ENCODE measurements at places on chromosomes 6 and 20.

DNA sequence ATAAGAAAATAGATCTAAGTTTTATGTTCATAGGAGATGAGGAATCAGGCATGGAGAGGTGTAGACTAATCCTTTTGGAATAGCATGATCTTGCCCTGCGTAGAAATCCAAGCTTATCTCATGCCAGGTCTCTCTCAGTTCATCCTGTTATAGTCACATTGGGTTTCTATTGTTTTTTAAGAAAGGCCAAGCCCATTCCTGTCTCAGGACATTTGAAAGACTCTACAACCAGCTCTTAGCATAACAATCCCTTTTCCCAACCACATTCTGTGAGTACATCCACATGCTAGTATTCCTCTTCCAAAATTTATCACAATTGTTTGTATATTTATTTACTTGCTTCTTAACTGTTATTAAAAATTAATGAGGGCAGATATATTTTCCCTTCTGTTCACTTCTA is 130.3 kb downstream of the MMUT start:
- DNase-seq, result no peak

DNA sequence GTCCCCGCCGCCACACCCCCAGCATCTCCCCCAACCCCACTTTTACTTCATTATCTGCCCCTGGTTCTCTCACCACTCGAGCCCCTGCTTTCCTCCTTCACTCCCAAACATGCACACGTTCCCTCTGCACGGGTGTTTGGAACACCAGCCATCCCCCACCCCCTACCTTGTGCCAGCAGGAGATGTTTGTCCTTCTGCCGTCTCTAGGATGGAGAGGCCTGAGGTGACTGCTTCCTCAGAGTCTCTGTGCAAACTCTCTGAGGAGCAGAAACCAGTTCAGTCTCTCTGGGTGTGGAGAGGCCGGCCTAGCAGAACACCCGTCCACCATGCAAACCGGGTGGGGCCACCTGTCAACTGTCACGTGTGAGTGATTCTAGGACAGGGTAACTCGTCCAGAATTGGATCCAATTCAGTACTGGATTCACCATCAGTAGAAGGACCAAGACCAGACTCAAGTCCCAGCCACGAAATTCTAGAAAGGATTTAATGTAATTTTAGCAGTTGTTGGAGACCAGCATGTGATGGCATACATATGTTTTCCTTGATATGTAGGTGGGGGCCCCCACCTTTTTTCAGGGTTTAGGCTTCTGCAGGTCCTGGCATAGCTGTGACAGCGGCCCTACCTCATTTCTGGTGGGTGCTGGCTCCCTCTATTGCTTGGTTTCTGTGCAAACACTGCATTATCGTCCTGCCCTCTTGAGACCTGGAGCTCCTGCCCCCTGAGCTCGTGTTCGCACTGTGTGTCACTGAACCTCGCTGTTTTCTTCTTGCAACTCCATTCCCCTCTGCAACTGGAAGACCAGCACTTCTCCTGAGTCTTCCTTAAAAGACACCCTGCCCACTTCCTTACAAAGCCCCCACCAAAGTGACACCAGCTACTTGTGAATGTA is at the start of gene RAET1E:
Gene RAET1E, minus strand, starts transcription at position 259 of the 890 bp plus-strand sequence. CDS start 7,212 bp downstream, outside the sequence.
- no peak for DNase-seq

GRCh38 chr6:134427721-134428120 is 109.8 kb upstream of the SGK1 start:
- no peak for DNase-seq

- no peak for DNase-seq
These were observed 181.1 kb downstream of the BCKDHB start for GRCh38 chr6:80287607-80288006.

- DNase-seq, result no peak
These were observed 76.3 kb downstream of the PERP start for GRCh38 chr6:138030872-138031271.

DNA sequence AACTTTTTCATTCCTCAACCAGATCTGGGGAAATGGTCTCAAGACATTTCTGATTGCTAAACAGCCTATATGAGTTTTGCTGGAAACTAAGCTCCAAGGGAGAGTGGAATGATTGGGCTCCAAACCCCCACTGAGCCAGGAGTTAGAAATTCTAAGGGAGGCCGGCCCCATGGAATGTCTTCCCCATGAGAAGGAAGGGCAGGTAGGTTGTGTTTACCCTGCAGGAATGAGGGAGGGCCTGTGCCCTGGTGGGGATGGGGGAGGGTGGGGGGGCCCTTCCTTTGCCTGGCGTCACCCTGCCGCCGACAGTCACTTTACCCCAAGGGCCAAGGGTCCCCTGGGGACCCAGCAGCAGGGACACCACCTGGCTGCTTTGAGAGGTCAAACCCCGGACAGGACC is 298.9 kb downstream of the TFAP2C start:
- no peak for DNase-seq

GRCh38 chr6:44869321-44869897 is 458.7 kb upstream of the RUNX2 start:
- DNase-seq, result no peak

- no peak for DNase-seq
These were observed 125.3 kb upstream of the NOX3 start for GRCh38 chr6:155580904-155581303.

- no peak for DNase-seq
These were observed 336.0 kb downstream of the SYNE1 start for GRCh38 chr6:152301021-152301764.

GRCh38 chr6:39188098-39188450 is 41.2 kb downstream of the KCNK5 start:
- DNase-seq, result no peak

GRCh38 chr6:126804332-126805064 is 314.0 kb upstream of the RSPO3 start:
- no peak for DNase-seq

DNA sequence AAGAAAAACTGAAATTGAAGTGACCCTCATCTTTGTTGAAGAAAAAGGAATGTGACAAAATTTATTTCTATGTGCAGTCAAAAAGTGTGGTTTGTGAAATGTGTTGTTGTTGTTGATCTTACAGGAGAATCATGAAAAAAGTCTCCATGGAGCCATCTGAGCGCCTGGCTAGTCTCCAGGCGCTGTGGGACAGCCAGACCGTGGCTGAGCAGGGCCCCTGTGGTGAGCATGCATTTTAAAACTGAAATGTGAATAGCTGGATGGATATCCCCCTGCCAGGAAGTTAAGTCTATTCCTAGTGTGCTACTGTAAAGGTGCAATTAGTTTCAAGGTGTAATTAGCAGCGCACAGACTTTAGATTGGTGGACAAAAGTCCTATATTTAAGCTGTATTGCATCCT is 170.6 kb downstream of the CARMIL1 start:
- no peak for DNase-seq

DNA sequence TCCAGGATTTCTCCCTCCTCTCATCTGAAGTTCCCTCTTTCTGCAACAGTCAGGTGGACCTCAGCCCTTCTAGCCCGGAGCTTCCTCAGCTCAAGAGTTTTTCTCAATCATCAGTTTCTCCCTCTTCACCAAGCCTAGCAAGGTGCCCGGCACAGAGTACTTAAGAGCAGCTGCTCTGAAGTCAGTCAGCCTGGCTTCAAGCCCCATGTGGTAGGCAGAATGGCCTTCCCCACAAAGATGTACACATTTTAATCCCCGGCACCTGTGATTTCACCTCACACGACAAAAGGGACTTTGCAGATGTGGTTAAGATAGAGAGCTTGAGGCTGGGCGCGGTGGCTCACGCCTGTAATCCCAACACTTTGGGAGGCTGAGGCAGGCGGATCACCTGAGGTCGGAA is 15.1 kb upstream of the RBPJL start:
- no peak for DNase-seq

DNA sequence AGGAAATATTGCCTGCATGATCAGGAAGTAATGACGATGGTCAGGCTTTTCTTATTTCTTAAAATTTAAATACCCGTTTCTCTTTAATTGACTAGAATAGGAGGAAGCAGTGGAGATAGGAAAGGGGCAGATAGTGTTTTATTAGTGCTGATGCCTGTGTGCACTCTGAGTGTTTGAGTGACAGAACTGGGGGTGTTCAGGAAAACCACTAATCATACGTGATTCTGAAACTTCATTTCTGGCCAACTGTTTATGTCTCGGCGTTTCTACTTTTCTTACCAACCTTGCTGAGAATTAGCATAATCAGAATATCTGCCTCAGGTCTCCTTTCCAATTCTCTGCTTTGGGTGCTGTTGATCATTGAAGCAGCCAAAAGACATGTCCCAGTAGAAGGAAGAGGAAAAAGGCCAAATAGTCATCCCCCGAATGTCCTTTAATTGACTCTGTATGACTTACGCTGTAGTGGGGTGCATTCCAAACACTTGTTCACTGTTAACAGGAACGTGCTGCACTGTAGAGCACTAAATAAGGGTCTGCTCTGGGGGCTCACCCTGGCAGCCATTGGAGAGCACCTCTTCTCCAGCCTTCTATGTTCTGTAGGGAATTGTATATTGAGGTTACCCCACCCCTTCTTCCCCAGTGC is 152.9 kb downstream of the JARID2 start:
- no peak for DNase-seq

DNA sequence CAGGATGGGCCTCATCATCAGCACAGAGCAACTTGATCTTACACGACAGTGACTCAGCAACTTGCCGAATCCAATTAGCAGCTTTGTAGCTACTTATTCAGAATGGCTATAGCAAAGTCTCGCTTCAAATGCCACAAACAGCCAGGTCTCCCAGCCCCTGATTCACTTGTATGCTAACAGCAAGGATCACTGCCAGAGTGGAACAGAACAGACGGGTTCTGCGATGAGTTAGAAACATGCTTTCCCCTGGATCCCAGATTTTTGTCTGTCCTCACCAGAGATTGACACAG is 254.4 kb downstream of the NRN1 start:
- DNase-seq, result no peak

- no peak for DNase-seq
These were observed 17.4 kb downstream of the TBC1D20 start for GRCh38 chr20:444862-445426.

DNA sequence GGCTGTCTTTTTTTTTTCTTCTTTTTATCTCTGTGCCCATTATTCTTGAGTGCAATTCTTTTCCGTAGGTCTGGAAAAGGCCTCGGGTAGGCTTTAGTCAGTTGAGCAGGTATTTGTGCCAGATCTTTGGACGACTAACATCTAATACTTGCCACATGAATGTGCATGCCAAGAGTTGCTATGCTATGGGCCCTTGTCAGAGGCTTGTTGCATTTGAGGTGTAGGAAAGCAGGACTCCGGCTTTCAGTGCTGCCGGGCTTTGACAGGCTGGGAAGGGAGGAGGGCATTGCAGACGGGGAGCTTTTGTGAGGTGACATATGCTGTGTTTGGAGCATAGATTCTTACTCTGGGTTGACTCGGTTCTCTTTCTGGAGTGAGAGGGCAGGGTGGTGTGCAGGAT is 10.2 kb downstream of the LRRC1 start:
- no peak for DNase-seq
